ENCODE measurements at places on chromosomes 16 and 17. TPM values are rescaled to one million over a fixed set of nuclear protein-coding genes. Genes with fewer than 3 reads are reported as not detected.

The SPATA22 gene
- polyA plus RNA-seq = 0.74 TPM

The GNGT2 gene
- polyA plus RNA-seq = 1.1 TPM

DNA sequence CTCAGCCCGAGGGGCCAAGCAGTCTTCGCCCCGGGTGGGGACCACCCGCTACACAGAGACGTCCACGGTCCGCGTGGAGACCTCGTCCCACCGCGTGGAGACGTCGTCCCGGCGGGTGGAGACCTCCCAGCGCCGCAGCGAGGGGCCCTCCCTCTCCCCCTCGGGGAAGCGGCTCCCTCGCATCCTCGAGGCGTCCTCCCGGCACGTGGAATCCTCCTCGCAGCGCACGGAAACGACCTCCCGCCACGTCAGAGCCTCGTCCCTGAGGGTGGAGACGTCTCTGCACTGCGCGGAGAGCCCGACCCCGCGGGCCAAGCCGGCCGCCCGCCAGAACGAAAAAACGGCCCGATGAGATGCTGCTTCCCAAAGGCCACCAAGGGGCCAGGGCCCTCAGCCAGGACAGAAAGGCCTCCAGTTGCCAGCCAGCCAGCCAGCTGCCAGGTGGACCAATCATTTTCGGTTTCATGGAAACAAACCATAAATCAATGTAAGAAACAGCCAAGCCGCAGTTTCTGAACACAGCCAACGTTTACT, 424 bp downstream of the C17orf100 start:
- peak; percentile 53 for DNase-seq

DNA sequence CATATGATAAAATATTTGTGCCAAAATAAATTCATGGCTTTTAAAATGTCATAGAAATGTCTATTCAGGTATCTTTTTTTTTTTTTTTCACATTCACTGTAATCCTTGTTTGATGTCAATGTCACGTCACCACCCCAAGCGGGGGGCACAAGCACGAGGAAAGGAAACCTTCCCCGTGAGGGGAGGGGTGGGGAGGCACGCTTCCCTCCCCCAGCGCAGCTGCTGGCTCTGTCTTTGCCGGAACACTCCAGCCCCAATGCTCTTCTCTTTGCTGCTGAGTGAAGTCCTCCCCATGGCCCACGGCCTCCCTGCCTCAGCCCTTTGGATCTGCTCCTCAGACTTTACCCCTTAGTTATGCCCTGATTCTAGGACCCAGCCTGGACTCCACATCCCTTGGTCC, 1.5 kb downstream of the SLC35G3 start:
- DNase-seq = no peak

DNA sequence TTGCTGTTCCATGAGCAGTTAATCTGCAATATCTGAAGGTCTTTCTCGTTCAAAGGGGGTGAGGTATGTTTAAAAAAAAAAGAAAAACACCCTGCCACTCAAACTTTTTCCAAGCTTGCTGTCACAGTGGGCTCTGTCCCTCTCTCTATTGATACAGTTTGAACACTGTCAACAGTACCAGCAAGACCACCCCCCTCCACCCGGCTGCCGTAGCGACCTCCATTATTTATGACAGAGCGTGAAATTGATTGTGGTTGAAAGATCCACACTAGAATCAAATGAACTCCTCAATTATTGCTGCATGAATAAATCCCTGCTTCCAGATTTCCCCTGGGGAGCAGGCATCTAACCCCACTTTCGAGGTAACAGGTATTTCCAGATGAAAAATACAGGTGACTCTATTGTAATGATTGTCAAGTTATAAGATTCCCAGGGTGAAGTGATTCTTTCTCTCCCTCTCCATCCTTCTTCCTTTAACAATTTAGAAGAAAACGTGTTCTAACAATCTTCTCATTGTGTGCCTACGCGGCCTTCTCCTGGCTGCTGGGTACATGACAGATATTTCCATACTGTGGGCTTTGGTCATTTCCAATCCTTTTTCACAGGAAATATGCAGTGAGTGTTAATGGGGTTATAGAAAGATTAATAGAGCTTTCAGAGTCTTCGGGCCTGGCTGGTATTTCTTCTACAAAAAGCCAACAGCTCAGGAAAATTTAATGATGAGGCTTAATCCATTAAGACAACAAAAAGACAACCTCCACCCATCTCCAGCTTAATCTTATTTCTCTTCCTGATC, 135.7 kb upstream of the C16orf82 start:
- no peak for DNase-seq

DNA sequence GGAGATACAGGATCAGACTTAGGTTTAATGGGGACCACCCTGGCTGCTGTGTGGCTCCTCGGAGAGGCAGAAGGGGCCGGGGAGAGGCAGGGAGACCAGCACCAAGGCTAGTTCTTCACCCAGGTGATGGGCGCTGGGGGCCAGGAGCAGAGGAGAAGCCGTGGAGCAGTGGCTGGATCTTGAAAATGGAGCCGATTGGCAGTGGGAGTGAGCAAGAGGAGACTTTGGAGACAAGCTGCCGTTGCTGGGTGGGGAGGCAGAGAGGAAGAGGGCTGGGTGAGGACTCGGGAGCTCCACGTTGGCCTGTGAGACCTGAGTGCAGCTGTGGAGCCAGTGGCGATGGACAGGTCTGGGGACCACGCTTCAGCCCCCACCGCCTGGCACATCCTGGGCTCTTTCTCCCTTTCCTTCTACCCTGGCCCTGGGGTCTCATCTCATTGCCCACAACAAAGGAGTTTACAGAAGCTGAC, 9.0 kb downstream of the RAB11FIP4 start:
- no peak for DNase-seq

The KRT27 gene
- not detected for polyA plus RNA-seq

The ZNF778 gene
- 6.4 TPM for polyA plus RNA-seq

GRCh38 chr17:559551-560431, 154.8 kb downstream of the VPS53 start:
- DNase-seq = no peak

GRCh38 chr17:32285746-32286517, 20.3 kb downstream of the RHBDL3 start:
- DNase-seq = no peak

The CDH13 gene
- not detected for polyA plus RNA-seq

The PRSS8 gene
- polyA plus RNA-seq = 2.5 TPM

The SPIRE2 gene
- 1.3 TPM for polyA plus RNA-seq

- no peak for DNase-seq
Observed at GRCh38 chr17:4881761-4882555, 17.4 kb upstream of the C17orf107 start.

- no peak for DNase-seq
Observed at GRCh38 chr16:2671741-2672140, 10.6 kb upstream of the KCTD5 start.

- DNase-seq = no peak
Observed at GRCh38 chr17:15169676-15170075, 95.5 kb downstream of the PMP22 start.

GRCh38 chr17:80107231-80108021, 6.0 kb downstream of the GAA start:
- DNase-seq = no peak

DNA sequence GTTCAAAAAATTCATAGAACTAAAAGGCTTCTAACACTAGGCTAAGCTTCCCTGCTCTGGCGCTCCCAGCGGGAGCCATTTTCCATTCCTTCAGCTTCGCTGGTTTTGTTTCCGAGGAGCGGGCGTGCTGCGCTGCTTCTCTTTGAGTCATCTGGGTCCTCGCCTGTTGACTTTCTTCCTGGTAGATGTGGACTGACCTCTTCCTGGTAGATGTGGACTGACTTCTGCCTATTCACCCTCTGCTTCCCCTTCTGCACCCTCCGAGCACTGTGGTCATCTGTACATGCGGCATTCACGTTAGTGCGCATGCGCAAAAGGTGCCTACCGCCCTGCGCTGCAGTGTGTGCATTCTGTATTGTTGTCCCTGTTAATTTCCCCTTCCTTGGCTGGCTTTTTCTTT, 40.8 kb upstream of the SEC14L1 start:
- no peak for DNase-seq

The ALOX15B gene
- polyA plus RNA-seq = 0.48 TPM

DNA sequence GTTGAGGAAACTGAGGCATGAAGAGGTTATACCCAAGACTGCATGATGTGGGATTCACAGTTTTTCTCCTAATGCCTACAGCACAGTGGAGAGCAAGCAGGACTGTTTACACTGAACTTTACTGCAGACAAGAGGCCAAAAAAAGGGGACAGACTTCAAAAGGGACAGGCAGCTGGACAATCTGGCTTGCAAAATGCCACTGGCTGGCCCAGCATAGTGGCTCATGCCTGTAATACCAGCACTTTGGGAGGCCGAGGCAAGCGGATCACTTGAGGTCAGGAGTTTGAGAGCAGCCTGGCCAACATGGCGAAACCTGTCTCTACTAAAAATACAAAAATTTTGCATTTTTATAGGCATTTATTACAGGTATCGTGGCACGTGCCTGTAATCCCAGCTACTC, 2.0 kb upstream of the MGAT5B start:
- no peak for DNase-seq

The CCDC200 gene
- not detected for polyA plus RNA-seq

DNA sequence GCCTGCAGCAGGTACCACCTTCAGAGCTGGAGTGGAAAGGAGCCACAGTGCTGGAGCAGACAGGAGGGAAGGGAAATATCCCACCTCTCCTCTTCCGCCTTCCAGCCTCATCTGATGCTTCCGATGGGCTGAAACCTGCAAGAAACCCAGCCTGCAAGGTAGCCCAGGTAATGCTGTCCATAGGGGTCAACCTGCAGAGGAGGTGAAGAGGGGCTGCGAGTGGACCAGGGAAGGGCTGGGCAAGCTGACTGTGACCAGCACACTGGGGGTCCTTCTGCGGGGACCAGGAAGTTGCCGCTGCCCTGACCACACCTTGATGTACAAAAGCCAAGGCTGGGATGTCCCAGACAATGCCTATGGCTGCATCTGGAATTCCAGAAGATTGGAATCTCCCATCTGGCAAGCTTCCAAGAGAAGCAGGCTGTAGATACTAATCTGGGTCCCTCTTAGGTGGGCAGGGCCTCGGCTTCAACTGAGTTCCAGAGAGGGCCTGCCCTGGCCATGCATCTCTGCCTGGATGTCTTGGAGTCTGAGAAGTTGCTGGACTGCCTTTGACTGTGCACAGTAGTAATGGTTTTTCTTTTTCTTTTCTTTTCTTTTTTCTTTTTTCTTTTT, 5.8 kb downstream of the FOXL1 start:
- DNase-seq = no peak

DNA sequence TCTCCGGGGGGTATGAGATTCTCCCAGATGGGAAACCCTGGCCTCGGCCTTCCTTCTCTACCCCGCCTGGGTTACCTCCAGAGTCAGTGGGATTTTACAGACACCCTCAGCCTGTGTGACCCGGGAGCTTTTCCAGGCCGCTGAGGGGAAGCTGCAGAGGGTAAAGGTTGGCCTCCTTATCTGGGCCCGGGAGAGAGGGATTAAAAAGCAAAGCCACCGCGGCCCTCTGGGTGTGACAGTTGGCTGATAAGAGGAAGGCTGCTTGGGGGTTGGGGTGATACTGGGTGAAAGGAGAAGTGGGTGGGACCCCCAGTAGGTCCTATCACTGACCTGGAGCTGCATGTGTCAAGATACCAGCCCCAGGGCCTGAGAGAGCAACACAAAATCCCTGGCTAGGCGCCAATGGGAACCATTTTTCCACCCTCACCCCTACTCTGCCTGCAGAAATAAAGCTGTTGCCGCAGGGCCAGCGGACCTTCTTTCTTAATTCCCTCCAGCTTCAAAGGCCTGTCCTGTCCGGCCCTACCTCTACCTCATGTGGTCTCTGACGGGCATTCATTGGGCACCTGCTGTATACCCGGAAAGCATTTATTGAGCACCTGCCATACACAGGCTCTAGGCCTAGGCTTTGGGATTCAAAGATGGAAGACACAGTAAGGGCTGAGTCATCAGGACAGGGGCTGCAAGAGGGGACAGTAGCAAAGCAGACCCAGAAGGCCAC, 77.6 kb upstream of the GSE1 start:
- DNase-seq = no peak

GRCh38 chr17:19705201-19705600, 11.2 kb downstream of the SLC47A2 start:
- no peak for DNase-seq

The GINS3 gene
- not detected for polyA plus RNA-seq
